ENCODE measurements at places on chromosomes 1 and 21. TPM values are rescaled to one million over a fixed set of nuclear protein-coding genes. Genes with fewer than 3 reads are reported as not detected.
A peak's percentile ranks its signal among the peaks of the same experiment; 100 is the strongest.

DNA sequence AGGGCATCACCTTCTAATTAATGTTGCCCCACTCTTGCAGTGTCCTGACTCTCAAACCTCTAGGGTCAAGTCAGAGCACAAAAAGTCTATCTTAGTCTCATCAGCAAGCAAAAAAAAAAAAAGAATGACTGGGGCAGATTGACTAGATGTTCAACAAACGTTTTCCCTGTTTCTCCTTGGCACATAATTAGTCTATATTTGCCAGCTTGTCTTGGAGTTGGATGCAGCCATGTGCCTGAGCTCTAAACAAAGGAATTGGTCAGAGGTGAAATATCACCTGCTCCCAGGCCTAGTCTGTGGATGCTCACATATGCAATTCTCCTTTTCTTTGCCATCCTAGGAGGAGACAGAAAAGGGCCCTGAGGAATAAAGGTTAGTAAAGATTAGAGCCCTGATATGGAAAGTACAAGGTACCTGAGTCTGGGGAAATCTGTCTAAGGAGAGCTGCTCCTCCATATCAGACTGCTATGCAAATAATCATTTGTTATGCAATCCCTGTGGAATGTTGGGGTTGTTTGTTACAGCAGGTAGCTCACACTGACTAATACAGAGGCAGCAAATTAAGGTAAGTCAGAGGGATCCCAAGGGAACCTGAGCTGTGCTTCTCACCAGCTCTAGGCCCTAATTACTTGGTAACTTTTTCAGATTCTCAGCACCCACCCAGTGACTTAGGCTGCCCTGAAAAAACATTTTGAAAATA is 130.8 kb downstream of the BRINP2 start:
- H3K4me3 ChIP-seq, result no peak overlapping the region
- DNase-seq, result no peak
- H3K27ac ChIP-seq, result no peak overlapping the region
- H3K36me3 ChIP-seq, result no peaks in the 10 kb centered on the region
- H3K27me3 ChIP-seq, result peaks cover 36% of the 10 kb centered on the region

The HAO2 gene
- total RNA-seq, result not detected

DNA sequence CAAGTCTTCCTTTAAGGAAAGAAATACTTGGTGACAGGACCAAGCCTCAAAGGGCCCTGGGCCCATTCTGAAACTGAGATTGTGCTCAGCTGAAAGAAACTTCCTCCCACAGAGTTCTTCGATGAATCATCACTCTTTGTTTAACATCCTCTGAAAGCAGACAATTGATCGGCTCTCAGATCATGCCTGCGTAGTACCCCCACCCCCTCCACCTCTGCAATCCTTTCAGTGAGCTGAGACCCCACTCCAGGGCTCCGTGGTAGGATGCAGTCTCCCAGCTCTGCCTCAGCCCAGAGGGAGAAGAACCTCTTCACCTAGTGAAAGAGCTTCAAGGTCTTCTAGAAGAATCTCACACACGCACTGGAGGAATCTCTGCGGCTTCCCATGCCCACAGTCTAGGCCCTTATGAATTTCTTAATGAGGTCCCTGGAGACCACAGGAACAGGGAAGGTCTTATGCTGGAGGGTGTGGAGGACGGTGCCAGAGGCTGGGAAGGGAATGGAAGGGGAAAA is 104.9 kb upstream of the SOD1 start:
- H3K36me3 ChIP-seq, result peaks cover 20% of the 10 kb centered on the region
- H3K4me3 ChIP-seq, result peak overlapping the region; percentile 33
- H3K4me1 ChIP-seq, result peaks cover 29% of the 10 kb centered on the region
- DNase-seq, result peak; percentile 4

DNA sequence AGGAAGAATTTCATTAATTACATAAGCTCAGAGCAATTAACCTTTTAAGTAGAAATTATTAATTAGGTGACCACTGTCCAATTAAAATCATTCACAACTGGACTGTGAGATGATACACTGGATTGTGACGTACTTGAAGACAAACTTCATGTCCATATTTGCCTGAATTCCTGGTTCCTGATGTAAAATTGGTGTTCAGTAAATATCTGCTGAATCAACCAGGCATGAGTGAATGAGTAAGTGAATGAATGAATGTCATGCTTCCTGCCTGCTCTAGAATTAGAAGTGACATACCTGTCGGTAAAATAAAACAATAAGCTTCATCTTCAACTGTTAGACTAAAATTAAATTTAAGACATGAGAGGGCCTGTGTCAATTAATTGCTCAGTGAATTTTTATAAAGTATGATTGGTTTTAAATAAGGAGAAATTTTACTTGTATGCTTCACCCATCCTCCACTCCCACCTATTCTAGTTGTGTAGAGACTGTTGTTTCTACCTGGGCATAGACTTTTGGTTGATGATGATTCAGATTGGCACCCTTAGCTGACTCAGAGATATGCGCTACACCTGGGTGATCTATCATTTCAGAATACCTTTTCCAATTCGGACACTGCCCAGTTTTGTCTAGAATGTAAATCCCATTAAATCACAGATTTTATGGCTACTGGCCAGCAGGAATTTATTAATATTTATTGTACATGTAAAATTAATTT is 56.9 kb upstream of the PTGS2 start:
- no peaks in the 10 kb centered on the region for H3K27me3 ChIP-seq
- no peak overlapping the region for H3K4me3 ChIP-seq
- no peaks in the 10 kb centered on the region for H3K36me3 ChIP-seq
- no peak overlapping the region for H3K27ac ChIP-seq
- H3K4me1 ChIP-seq, result peaks cover 12% of the 10 kb centered on the region

DNA sequence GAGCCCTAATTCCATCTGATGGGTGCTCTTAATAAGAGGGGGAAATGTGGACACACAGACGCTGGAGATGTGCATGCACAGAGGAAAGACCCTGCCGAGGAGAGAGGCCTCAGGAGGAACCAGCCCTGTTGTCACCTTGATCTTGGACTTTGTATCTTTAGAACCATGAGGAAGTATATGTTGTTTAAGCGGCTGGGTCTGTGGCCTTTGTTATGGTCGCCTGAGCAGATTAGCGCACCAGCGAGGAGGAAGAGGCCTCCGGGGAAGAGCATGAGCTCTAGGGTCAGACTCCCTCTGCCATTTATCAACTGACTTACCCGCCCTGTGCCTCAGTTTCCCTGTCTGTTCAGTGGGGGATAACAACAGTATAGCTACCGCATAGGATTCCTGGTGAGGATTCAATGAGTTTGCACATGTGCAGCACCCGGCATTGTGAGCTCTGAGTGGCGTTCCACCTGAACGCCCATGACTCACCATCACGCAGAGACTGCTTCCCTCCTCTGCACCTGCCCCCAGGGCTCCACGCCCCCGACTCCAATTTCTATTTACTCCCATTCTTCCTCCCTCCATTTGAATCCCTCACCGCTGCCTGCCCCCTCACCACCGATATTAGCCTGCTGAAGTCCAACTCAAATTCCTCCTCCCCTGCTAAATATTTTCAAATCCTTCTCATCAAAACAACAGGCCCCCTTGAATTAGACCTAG is 67.2 kb downstream of the ATP5PO start:
- H3K4me3 ChIP-seq, result no peak overlapping the region
- peak; percentile 12 for DNase-seq
- no peak overlapping the region for H3K27ac ChIP-seq
- peaks cover 7% of the 10 kb centered on the region for H3K4me1 ChIP-seq
- H3K27me3 ChIP-seq, result no peaks in the 10 kb centered on the region

DNA sequence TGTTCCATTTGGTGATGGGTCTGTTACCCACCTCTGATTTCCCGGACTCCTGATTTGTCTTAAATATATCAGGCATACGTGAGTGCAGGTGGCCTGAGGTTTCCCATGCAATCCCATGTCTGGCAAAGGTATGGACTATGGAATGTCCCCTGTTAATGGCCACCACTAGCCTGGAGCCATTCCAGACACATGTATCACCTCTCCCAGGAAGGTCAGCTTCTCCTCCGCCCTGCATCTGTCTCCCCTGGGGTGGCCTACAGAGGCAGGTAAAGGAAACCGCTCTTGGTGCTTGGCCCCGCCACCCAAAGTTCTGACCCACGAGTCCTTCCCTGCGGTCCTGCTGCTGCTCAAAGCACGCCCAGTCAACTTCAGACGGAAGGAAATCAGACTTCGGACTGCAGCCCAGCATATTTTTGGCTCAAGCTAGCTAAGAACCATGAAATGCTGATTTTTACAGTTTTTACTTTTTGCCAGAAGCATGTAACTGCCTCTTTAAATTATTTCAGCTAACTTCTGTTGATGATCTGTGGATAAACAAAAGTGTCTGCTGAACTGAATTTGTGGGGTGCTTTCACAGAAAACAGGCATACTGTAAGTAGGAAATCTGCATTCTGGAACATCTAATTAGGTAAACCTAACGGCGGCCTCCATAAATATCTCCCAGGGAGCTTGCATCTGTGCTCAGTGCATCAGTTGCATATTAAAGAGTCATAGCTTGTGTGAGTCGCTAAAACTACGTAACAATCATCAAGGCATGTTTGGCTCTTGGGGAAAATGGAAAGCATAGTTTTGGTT is 105.9 kb downstream of the PCP4 start:
- H3K27me3 ChIP-seq, result no peaks in the 10 kb centered on the region
- H3K36me3 ChIP-seq, result no peaks in the 10 kb centered on the region
- H3K4me1 ChIP-seq, result no peaks in the 10 kb centered on the region
- H3K27ac ChIP-seq, result no peak overlapping the region

The PLPP3 gene
- 17.4 TPM for total RNA-seq

Data from Calu3 (cell line).